T-helper 22 cell (primary cell): ENCODE measurements at places on chromosomes 7 and 10.

- no peak for DNase-seq
Measured at GRCh38 chr10:43570971-43571370, 3.4 kb downstream of the ZNF239 start.

DNA sequence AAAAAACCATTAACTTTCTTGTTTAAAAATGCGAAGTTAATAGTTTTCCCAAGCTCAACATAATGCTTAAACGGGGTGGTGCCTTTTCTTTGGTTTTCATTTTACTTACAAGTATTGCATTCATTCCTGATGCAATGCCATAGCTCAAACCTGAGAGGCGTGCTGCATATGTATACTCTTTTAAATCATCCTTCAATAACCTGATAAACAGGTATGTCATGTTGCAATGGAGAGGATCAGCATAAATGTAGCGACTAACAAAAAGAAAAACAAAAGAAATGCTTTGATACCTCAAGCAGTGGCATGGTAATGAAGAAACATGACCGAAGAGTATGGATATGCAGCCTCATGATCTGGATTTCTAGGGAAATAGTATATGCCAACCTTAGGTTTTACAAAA is 95.4 kb downstream of the IDE start:
- DNase-seq = no peak

DNA sequence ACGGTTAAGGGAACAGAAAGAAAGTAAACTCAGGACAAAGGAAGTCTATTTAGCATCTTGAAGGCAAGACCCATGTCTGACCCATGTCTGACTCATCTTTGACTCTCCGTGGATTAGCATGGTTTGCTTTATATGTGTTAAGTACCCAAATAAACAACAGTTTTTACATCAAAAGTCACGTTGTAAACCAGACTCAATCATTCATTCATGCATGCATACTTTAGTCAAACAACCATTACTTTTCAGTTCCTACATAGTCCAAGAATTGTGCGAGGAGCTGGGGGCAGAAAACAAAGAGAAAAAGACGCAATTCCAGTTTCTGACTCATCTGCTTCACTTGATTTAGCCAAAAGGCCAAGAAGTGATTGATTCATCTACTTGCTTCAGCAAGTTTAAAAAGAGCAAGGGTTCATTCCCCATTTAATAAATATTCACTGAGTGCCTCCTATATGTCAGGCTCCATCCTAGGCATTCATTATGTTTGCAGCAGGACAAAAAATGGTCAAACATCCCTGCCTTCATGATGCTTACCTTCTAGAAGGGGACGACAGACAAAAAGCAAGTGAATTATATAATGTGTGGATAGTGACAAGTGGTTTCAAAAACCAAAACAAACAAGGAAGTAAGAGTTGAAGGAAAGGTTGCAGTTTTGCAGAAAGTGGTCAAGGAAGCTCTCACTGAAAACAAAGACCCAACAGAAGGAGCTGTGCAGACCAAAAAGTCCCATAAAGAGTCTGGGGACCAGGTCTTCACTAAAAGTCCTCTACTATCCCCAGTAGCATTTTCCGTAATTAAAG is 116.2 kb downstream of the FAM107B start:
- DNase-seq = no peak

- DNase-seq = no peak
Measured at GRCh38 chr7:34845666-34846361, 187.8 kb downstream of the NPSR1 start.

GRCh38 chr10:63976538-63976937 is 455.3 kb downstream of the REEP3 start:
- DNase-seq = no peak

DNA sequence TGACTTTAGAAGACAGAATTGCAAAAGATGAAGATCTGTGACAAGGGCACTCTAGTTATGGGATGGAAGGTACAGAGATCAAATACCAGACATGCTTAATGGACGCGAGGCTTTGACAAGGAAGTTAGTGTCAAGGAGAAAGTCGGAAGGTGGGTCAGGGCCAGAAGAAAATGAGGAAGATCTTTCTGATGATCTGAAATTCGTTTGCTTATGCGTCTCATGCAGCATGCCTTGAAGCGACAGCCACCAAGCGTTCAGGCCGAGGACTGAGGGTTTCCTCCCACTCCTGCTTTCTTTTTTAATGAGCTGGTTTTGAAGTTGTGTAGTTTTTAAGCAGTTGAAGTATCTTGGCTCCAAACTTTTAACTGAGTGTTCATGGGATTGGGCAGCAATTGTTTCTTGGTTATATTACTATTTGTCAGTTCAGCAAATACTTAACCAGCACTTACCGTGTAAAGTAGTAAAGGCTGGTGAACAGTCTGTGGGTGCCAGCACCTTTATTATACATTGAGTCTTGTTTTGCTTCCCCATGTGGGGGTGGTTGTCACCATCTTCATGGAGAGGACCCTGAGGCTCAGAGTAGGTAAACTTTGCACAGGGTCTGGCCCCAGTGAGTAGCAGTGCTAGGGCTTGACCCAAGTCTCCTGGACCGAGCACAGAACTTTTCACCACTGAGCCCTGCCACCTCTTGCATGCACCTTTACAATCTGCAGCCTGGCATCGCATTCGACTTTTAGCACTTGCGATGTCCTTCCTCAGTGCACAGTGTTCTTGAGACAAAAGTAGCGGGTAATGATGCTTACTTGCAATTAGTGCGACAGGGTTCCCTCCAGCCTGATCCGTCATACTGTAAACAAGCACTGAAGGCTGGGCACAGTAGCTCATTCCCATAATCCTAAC is 14.3 kb upstream of the BHLHA15 start:
- DNase-seq = no peak

- no peak for DNase-seq
Measured at GRCh38 chr7:26549281-26549944, 257.8 kb downstream of the SNX10 start.

DNA sequence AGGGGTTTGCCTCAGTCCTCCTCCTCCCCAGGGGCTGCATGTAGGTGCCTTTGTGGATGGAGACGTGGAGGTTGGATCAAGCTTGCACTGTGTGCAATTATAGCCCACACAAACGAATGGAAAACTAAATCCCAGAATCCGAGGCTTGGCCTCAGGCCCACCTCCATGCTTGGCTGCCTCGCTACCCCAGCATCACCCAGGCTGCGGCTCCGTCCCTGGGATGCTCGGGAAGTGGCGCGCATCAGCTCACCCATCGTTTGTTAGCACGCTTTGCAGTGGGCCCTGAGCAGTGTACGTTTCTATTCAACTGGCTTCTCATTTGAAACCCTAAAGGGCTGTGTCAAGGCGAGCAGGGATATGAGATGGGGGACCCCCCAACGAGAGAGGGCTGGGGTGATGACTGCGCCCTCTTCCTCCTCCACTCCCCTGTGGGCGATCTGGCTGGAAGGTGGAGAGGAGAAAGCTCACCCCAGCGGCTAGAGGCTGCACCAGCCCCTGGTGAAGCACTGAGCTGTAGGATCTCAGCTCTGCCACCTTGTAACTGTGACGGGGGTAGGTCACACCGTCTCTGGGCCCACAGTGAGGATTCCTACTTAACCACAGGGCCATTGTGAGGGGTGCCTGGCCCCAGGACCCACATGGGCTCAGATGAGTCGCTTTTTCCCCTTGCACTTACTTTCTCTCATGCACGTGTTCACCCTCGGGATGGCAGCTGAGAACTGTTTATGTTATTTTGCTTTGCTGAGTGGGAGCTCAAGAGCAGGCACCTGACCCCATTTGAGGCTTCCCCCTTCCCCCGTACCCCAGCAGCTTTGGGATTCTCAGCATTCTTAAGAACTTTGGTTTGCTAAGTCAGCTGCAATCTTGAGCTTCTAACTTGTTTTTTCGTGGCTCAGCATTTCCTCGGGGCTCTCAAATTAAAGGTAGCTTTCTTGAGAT is 12.7 kb upstream of the BTBD16 start:
- no peak for DNase-seq

- no peak for DNase-seq
Measured at GRCh38 chr7:130369831-130370550, 10.3 kb upstream of the CPA1 start.

DNA sequence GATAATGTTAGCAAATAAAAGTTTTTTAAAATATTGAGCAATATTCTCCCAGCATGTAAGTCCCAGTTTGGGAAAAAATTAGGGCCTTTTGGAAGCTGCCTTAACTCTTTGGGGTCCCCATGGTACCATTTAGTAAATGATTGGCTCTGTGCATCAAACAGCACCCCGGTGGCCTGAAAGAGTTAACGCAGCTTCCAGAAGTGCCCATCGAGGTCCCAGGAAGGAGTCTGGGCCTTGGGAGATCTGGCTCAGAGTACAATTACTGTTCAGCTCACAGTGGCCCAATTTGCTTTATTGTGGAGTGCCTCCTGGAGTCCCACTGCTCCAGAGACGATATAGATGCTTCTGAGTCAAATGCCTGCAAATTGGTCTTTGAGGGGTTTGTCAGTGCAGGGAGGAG is 31.7 kb downstream of the WDFY4 start:
- no peak for DNase-seq

GRCh38 chr10:59888781-59889435 is 17.4 kb downstream of the CCDC6 start:
- DNase-seq = no peak

- no peak for DNase-seq
Measured at GRCh38 chr7:76507723-76508406, 2.5 kb upstream of the UPK3B start.

GRCh38 chr10:48811917-48812316 is 127.2 kb downstream of the WDFY4 start:
- DNase-seq = no peak

DNA sequence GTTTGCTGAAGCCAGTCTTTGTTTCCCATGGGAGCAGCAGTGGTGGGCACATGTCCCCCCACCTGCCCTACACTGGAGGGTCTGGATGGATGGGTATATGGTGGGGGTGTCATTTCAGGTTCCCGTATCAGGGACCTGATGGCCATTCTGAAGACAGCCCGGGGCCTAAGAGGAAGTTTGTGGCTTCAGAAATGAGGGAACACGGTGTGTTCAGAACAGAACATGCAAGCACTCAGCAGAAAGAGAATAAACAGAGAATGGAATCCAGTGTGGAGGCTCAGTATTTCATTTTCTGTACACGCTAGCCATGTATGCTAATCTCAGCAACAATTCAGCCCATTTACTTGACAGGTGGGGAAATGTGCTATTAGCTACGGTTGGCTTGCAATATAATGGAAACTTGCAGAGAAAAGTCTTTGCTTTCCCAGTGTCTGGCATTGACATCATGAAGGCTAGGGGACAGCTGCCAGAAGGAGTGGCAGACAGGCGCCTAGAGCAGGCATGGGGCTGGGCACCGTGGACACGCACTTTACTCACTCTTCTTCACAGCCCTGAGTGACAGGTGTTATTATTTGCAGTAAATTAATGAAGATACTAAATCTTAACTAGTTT is 98.6 kb downstream of the ELMO1 start:
- no peak for DNase-seq

DNA sequence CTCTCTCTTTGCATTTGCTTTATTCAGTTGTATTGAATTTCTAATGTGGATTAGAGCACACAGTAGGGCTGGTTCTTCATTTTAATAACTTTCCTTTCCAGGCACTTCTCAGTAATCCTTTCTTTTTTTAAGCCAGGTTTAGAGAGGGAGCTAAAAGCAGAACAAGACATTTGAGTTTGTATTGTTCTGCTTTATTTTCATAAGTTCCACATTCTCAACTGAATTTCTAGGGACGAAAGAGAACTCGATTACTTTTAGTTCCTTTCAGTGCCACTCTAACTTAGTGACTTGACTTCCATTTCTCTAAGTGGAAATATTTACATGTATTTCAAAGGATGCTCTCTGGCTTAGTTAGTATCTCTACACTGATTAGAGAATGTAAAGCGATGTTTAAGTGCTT is 145.6 kb downstream of the EXOC4 start:
- DNase-seq = no peak

DNA sequence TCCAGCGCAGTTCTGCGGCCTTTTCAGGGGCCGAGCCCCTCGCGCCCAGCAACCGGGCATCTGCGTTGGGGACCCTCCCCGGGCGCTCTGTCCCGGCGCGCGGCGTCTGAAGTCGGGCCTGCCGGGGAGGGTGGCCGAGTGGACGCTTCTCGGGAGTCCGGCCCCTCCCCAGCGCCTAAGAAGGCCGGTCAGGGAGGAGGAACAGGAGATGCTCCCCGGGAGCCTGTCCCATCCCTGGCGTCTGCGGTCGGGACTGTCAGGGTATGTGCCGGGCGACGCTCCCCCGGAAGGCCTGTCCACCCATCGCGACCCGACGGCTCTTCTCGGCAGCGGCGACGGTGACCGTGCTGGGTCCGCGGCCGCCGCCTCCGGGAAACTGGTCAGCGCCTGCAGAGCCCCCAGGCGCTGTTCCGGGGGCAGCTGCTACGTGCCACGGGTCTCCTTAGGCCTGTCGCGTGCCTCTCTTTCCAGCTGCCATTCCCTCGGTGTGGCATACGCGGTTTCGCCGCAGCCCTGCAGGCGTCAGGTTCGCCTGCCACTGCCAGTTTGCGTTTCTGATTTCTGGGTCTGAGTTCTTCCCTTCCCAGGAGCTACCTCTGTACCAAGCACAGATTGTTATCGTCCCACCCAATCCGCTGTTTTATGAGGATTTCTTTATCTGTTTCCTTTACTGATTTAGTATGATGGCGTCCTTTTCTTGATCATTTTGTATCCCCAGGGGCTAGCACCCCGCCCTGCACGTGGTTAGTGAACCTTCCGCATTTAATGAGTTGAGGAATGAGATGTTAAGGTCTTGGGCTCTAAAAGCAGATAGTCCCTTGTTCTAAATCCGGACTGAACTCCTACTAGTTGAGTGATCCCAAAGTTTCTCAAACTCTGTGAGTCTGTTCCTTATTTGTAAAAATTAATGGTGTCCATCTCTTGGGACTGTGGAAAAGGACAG is 782 bp downstream of the IFIT5 start:
- peak; percentile 10 for DNase-seq

DNA sequence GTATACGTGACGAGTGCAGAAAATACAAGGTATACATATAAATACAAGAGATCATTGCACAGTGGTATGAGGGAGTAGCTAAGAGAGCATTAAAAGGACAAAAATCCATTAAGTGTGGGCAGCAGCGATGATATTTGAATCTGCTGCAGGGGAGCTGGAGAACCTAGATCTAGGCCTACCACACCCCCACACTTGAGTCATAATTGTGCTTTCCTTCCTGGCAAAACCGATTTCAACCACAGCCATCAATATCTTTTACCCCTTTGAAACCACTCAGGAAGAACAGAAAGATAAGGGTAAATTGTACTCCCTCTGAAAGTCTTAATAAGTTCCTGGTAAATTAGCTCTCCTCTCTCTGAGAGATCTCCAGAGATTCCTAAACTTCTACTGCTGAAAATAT is 345.0 kb downstream of the SORCS1 start:
- no peak for DNase-seq

- no peak for DNase-seq
Measured at GRCh38 chr10:52391927-52392602, 78.0 kb downstream of the DKK1 start.

GRCh38 chr7:158401826-158402225 is 185.8 kb downstream of the PTPRN2 start:
- no peak for DNase-seq

GRCh38 chr10:49518982-49519578 is 19.8 kb downstream of the ERCC6 start:
- DNase-seq = no peak

GRCh38 chr10:43322331-43322730 is 49.1 kb upstream of the FXYD4 start:
- no peak for DNase-seq

- DNase-seq = no peak
Measured at GRCh38 chr7:10474048-10474447, 499.6 kb upstream of the PHF14 start.
